ENCODE measurements at places on chromosomes 2 and 18.

DNA sequence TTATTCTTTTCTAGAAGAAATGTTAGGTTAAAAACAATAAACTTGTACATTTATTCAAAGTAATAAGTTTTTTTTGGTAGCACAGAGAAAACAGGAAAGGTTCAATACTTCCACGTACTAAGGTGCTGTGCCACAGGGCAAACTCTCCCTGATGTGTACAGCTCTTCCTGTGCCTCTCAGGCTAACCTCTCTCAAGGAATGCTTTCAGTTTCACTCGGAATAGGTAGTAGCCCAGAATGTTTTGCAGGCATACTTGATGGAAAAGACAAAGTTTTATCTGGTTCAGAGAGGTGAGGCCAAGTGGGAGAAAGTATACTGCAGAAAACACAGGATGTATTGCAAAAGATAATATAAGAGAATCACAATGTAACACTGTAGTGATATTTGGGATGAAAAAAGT, 171.0 kb upstream of the ZFP36L2 start:
- no peak for DNase-seq

GRCh38 chr2:60320724-60321123, 232.7 kb downstream of the BCL11A start:
- DNase-seq = no peak

DNA sequence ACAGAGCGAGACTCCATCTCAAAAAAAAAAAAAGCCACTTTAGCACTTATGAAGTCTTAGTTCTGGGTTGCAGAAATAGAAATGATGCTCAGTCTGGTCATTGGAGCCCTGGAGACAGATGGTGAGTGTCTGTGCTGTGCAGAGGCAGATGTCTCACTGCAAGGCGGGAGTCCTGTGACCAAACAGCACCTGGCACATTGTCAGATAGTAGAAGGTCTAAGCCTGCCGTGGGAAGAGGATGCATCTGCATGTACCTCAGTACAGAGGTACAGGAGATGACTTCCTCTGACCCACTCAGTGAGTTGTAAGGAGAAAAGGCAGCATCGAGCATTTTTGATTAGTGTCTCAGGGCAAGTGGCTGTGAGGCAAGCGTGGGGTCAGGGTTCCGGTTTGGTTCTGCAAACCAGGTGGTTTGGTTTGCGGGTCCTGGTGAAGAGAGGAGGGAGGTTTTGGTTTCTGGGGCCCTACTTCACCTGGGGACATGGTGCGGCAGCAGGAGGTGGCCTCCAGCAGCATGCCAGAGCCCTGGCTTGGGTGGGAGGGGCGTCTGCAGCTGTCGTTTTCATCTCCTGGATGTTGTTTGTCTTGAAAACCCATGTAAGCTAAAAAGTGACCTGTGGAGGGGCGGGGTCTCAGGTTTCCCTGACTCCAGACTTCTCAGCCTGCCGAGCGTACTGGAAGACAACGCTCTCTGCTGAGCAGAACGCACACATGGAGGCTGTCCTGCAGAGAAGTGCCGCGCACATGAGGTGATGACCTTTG, 3.8 kb downstream of the RBFA start:
- no peak for DNase-seq

- DNase-seq = no peak
Observed at GRCh38 chr2:241639385-241639784, 1.9 kb downstream of the ATG4B start.

GRCh38 chr2:79832511-79833234, 319.8 kb downstream of the CTNNA2 start:
- DNase-seq = no peak

All from GM23248 (cell line).